HFFc6 (cell line): ENCODE measurements at places on chromosomes 7 and 10. TPM values are rescaled to one million over a fixed set of nuclear protein-coding genes. Genes with fewer than 3 reads are reported as not detected.

MYL10 gene
- total RNA-seq: not detected in 3 replicates

CROT gene
- 13.8 to 16.6 TPM (median 14.8 TPM) in 3 replicates for total RNA-seq

ANKRD30A gene
- not detected in 3 replicates for total RNA-seq

GNGT1 gene
- total RNA-seq: not detected in 2 replicates

SLC35B4 gene
- 21.0 to 27.8 TPM (median 24.7 TPM) in 3 replicates for total RNA-seq

DNA sequence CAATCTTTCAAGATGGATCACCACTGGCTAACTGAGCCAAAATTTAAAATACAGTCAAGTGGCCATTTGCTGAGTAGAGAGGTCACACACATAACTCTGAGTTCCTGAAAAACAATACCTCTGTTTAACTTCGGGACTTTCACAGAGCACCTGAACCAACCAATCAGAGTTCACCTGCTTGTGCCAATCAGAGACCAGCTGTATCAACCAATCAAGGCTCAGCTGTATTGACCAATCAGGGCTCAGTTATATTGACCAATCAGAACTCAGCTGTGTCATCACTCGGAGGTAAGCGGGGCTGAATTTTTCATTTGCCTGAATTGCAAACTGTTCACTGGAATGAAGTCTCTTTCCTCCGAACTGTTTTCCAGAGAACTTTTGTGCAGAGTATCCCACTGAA, 10.0 kb upstream of the CPXM2 start:
- DNase-seq: no peak
- peaks cover 12% of the 10 kb centered on the region for H3K36me3 ChIP-seq
- no peak overlapping the region for H3K4me3 ChIP-seq
- peaks cover 10% of the 10 kb centered on the region; the same call in 1 of the 2 replicates for H3K27me3 ChIP-seq

- peaks cover 4% of the 10 kb centered on the region; the same call in 1 of the 2 replicates for H3K36me3 ChIP-seq
- no peak overlapping the region for H3K27ac ChIP-seq
- H3K4me3 ChIP-seq: no peak overlapping the region
- no peaks in the 10 kb centered on the region; the same call in 1 of the 2 replicates for H3K4me1 ChIP-seq
- H3K27me3 ChIP-seq: peaks cover 6% of the 10 kb centered on the region
- no peak for DNase-seq
These were observed 58.2 kb downstream of the TMEM270 start for GRCh38 chr7:73918926-73919693.

- H3K27ac ChIP-seq: no peak overlapping the region
- H3K27me3 ChIP-seq: peaks cover 6% of the 10 kb centered on the region; the same call in 1 of the 2 replicates
- DNase-seq: no peak
These were observed 50.9 kb upstream of the SCIN start for GRCh38 chr7:12519682-12520009.

DNA sequence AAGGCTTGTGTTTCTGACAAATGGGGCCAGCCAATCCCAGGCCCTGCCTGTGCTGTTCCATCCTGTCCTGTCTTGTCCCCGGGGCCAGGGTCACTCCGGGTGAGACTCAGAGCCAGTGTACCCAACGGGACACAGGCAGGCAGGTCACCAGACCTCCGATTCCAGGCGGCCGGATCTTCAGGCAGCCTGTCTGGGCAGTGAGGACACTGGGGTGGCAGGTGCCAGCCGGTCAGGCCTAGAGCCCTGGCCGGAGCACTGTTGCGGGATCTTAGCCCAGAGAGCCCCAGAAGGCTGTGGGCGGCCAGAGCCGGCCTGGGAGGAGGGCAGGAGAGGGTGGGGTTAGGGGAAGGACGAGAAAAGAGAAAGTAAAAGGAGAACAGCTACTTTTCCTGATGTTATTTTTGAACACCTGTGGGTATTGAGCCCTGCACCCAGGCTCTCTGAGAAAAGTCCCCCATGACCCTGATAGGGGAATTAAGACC, 134.3 kb upstream of the TNRC18 start:
- no peaks in the 10 kb centered on the region for H3K36me3 ChIP-seq
- peaks cover 43% of the 10 kb centered on the region for H3K4me1 ChIP-seq
- peak overlapping the region; percentile 92 for H3K27ac ChIP-seq
- DNase-seq: no peak
- H3K4me3 ChIP-seq: peak overlapping the region; percentile 69

GRCh38 chr7:112138325-112138852, 67.8 kb downstream of the DOCK4 start:
- H3K4me1 ChIP-seq: peaks cover 5% of the 10 kb centered on the region
- H3K36me3 ChIP-seq: no peaks in the 10 kb centered on the region
- no peaks in the 10 kb centered on the region for H3K27me3 ChIP-seq
- DNase-seq: no peak

- H3K36me3 ChIP-seq: no peaks in the 10 kb centered on the region
- no peaks in the 10 kb centered on the region for H3K4me1 ChIP-seq
- peaks cover 5% of the 10 kb centered on the region for H3K27me3 ChIP-seq
- H3K27ac ChIP-seq: no peak overlapping the region
- no peak overlapping the region for H3K4me3 ChIP-seq
These were observed 757.3 kb upstream of the AUTS2 start for GRCh38 chr7:68840991-68841390.

DNA sequence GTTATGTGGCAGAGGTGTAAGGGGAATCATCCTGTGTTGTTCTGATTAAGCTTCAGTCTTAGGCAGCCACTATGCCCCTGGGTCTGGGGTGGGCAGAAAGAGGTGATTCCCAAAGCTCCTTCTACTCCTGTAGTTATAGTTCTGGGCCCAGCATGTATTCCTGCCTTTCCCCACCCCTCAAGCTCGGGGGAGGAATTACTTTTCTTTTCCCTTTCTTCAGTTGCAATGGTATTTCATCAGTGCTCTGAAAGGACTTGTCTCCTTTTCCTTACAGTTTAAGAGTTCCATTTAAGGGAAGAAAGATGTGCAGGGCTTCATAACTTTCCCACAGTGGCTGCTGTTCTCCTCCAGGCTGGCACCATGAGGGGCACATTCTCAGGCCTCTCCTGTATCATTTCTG, 94.2 kb downstream of the MTPAP start:
- no peak for DNase-seq
- H3K4me3 ChIP-seq: no peak overlapping the region
- no peak overlapping the region for H3K27ac ChIP-seq
- peaks cover 8% of the 10 kb centered on the region for H3K27me3 ChIP-seq
- no peaks in the 10 kb centered on the region for H3K4me1 ChIP-seq
- 0 out of 2 replicates have a peak, but pooled peaks cover 7% of the 10 kb centered on the region for H3K36me3 ChIP-seq

DNA sequence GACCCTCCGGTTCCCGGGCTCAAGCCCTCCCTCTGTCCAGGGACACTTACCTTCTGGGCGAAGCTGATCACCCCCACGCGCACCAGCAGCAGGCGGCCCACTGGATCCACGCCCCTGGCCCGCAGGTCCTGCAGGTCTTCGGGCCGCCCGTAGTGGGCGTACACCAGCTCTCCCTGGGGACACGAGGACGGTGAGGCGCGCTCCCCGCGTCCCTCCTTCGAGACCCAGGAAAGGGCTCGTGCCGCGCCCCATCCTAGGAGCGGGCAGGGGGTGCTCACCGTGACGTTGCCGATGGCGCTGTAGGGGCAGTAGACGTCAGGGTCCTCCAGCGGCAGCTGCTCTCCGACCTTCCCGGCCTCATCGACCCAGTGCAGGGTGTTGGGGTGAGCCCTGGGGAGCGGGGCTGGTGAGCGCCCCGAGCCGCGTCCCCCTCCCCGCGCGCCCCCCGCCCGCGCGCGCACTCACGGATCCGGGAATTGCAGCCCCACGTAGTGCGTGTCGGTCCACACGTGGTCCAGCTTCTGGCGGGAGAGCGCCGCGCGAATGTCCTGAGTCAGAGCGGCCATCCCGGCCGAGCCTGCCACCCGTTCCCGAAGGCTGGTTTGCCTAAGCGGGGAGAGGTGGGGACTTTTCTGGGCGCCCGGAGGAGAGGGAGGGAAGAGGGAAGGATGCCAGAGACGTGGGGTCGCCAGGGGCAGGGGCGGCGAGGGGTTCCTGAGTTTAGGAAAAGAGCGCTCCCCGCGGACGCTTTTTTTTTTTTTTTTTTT, 8.2 kb downstream of the TFR2 start:
- peaks cover 28% of the 10 kb centered on the region for H3K27me3 ChIP-seq
- no peak overlapping the region for H3K27ac ChIP-seq
- DNase-seq: peak; percentile 16
- H3K4me3 ChIP-seq: peak overlapping the region; percentile 78
- H3K4me1 ChIP-seq: peaks cover 11% of the 10 kb centered on the region; the same call in 1 of the 2 replicates
- no peaks in the 10 kb centered on the region for H3K36me3 ChIP-seq

DNA sequence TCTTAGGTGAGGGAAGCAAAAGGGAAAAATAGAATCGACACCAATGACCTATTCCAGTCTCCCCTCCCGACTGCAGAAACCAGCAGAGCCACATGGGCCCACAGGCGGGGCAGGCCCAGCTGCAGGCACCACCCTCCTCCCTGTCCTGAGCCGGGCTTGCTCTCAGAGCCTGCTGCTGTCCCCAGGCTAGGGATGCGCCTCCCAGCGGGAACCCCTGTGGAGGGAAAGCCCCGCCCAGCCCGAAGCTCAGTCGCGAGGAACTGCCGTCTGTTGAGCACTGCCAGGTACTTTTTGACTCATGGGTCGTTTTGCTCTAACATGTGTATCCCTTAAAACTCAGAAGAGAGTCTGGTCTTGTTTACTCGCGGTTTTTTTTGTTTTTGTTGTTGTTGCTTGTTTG, 124.5 kb upstream of the RET start:
- no peak overlapping the region for H3K27ac ChIP-seq
- H3K4me1 ChIP-seq: no peaks in the 10 kb centered on the region
- no peak overlapping the region for H3K4me3 ChIP-seq
- no peaks in the 10 kb centered on the region for H3K36me3 ChIP-seq
- peak; percentile 6 for DNase-seq
